ENCODE measurements at places on chromosomes 1 and 21.

DNA sequence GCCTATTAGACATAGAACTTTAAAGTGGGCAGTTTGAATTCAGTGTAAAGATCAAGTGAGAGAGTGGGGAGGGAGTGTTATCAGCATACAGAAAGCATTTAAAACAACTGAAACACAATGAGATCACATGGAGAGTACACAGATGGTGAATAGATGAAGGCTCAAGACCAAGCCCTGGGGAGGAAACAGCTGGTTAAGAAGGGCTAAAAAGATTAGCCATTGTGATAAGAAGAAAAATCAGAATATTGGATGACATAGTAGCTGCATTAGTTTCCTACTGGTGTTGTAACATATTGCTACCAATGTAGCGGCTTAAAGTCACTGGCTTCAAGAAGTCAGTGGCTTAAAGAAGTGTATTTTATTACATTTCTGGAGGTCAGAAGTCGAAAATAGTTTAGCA lies 443.4 kb upstream of the RGS18 start:
- DNase-seq: no peak

DNA sequence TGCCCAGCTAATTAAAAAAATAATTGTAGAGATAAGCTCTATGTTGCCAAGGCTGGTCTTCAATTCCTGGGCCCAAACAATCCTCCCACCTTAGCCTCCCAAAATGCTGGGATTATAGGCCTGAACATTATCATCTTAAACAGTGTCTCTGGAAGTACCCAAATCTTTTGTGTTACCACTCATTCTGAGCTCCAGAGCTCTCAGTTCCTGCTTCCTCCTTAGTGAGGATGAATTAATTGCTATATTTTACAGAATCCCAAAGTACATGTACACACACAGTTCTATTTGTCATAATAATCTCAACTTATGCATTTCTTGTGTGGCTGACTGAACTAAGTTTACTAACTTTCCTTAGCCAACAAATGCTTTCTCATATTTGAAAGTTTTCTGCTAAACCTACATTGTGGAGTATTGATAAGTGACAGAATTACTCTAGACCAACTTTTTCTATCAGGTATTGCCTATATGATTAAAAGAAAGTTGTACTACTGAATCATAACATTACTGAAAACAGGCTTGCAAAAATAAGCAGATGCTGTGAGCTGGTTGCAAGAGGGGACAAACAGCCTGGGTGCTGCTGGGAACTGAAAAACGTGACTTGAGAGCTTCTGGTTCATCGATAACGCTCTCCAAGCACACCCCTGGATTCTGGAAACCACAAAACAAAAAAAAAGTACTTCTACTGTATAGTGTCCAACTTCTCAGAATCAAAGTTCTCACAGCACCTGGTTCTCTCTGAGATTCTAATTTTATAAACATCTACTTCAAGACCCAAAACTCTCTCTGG lies 15.3 kb downstream of the VAV3 start:
- no peak for DNase-seq

DNA sequence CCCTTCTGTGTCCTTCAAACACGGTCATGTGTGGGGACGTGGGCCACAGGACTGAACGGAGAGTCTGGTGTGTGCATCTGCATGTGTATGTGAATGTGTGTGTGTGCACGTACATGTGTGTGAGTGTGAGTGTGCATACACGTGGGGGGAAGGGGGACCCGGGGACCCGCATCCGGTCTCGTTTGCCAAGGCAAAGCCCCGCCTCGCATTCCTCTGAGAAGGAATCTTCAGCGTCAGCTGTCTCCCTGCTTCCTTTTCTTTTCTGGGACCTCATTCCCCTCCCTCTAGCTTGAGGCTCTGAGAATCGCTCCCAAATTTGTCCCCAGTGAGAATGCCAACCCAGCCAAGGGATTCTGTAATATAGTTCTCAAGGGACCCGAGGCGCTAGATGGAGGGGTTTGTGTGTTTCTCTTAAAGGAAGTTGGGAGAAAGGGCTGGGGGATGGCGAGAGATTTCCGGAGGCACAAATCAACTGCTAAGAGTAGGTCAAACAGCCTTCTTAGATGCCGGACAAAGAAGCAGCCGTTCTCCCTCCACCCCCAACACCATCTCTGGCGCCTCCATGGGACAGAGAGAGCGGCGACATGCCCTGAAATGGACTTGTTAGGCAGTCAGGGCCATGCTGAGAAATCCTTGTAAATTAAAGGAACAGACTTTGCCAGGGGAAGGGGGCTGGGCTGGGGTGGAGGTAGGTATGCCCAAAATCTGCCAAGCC lies 6.6 kb downstream of the IFFO2 start:
- DNase-seq: no peak

GRCh38 chr1:229661022-229661877 lies 35.2 kb downstream of the URB2 start:
- DNase-seq: peak; percentile 65

GRCh38 chr1:184399192-184399847 lies 12.5 kb downstream of the C1orf21 start:
- DNase-seq: no peak

DNA sequence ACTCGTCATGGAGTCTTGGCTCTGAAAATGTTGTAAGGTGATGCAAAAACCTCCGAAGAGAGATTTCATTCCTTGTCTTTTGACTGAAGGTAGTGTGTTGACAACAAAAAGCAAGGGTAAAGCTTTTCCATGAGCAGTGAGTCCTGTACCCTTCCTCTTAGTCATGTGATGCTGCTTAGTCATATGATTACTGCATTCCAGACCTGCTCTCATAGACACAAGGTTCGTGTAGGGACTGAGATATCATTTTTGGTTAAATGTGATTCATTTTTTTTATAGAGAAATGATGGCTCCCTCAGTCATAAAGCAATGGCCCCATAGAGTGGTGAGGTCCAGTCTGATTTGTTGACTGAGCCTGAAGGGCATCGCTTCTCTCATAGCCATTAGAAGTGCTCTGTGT lies 9.2 kb downstream of the KCNJ6 start:
- no peak for DNase-seq

DNA sequence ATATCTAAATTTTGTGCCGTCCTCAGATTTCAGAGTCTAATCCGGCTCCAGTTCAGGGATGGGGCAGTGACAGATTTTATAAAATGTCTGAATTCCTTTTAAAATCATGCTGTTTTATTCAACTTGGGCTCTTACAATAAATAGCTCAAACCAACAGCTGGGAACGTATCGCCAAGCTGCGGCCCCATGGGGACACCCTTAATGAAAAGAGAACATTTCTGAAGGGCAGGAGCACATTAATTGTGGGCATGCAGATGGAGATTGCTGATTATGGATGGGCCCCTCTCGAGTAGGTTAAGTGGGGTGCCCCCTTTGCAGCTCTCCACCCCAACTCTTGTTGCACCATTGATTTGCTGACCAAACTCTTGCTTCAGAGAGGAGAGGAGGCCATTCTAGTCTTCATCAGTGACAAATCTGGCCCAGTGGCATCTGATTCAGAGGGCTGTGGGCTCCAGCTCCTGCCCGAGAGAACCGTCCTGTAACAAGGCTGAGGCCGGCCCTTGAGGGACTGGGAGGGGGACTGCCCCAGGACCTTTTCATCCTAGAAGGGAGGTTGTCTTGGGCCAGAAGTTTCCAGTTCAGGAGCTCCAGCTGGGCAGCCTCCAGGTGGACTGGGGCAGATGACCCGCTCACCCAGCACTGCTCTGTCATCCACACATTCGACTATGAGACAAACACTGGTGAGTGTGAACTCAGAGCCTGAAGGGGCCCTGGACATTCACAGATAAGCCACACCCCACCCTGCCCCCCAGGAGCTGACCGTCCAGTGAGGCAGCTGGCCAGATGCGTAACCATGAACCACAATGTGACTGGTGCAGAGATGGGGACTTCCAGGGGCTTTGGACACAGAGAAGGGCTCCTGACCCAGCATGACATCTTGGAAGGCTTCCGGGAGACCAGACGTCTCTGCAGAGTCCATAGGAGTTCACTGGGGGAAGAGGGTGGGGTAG lies 55.1 kb upstream of the TMEM51 start:
- DNase-seq: no peak

DNA sequence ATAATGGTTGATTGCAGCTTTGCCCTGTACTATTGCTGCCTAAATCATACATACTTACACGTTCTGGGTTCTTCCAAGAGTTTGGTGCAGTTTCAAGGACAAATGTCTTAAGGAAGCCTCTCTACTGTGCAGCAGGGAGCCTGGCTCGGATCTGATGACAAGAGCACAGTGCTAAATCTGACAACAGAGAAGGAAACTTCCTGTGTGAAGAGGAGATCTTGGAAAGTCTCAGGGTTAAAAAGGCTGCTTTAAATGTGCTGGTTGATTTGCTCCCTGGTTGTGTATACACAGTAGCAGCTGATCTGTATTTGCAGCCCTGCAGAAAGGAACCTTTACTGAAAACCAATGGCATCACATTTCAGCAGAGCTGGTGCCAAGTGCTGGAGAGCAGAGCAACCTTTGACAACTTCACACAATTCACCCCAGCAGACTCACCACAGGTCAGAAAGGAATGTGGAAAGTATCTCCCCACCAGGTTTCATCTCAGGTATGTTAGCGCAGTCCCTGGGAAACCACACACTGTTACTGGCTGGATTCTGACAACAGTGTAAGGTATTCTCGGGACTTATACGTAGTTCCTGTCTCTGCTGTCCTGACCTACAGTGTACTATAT lies 355.0 kb upstream of the ESRRG start:
- no peak for DNase-seq

GRCh38 chr1:218503102-218503501 lies 158.0 kb downstream of the TGFB2 start:
- DNase-seq: no peak

GRCh38 chr1:40057310-40058030 lies 16.9 kb downstream of the CAP1 start:
- no peak for DNase-seq

DNA sequence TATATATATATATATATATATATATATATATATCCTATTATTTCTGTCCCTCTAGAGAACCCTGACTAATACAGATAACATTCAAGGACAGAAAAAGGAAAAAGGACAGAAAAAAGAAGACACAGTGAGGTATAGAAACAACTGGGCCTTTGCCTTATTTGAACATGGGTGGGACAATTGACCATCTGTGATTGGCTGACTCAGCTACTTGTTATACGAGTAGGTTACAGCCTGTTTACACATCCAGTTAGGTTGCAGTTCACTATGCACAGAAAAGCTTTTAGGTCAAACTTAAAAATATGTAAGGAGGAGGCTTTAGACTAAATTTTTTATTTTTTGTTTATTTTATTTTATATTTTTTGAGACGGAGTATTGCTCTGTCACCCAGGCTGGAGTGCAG lies 39.8 kb upstream of the RGS8 start:
- DNase-seq: no peak

DNA sequence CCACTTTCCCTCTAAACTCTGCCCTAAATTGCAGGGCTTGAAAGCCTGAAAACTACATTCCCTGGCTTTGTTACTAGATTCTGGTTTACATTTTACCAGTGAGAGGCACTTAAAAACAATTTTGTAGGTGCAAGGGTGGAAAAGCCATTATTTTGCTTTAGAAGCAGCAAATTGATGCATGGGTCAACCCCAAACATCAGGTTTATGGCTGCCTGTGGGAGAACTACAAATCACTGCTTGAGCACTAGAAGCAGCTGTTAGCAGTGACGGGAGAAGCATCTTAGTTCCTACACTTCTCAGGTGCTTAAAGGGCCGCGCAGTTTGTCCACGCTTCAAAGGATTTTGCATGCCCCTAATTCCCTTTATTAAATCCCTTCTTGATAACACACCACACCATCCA lies 417.2 kb downstream of the PCP4 start:
- no peak for DNase-seq

GRCh38 chr1:86339014-86339812 lies 56.9 kb downstream of the ODF2L start:
- DNase-seq: peak; percentile 34

- DNase-seq: peak; percentile 64
These were observed 10.7 kb downstream of the MACF1 start for GRCh38 chr1:39214998-39215873.

GRCh38 chr1:162538815-162539431 lies 22.6 kb upstream of the UAP1 start:
- DNase-seq: no peak

DNA sequence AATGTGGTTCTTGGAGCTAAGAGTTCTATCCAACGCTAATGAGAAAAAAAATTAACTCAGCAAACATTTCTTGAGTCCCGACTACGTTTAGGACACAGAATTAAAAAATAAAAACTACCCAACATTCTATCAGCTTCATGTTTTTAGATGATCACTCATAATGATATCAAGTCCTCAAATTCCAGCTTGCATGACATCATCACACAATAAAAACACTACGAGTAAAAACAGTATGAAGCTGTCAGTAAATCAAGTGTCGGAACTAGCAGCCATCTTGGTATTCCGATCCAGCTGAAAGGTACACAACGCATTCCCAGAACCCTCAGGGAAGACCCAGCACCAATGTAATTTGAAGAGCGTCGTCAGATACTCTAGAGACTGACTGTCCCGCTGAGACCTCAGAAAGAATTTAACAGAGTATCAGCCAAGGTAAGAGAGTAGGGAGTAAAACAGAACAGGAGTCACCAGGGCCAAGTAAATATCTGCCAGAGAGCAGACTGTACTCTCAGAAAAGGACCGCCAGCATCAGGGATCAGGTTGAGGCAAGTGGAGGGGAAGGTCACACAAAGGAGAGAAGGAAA lies 57.0 kb downstream of the NRIP1 start:
- DNase-seq: no peak

DNA sequence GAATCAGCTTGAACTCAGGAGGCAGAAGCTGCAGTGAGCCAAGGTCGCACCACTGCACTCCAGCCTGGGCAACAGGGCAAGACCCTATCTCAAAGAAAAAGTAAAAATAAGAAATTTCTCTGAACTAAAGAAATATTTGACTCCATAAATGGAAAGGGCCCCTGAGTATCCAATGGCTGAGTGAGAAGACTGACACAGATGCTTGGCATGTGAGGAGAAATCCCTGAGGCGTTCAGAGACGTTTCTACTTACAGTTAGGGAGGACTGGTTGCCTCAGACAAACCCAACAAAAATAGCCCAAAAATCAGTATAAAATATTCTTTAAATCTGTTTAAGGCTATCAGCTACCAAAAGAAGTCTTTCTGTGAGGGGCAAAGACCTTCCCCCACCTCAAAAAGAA lies 3.0 kb upstream of the SUMO3 start:
- no peak for DNase-seq

GRCh38 chr1:113811156-113811887 lies 954 bp downstream of the RSBN1 start:
- no peak for DNase-seq

GRCh38 chr1:14441302-14441741 lies 157.2 kb upstream of the KAZN start:
- DNase-seq: no peak

GRCh38 chr1:35707601-35708440 lies 10.9 kb downstream of the C1orf216 start:
- peak; percentile 32 for DNase-seq

DNA sequence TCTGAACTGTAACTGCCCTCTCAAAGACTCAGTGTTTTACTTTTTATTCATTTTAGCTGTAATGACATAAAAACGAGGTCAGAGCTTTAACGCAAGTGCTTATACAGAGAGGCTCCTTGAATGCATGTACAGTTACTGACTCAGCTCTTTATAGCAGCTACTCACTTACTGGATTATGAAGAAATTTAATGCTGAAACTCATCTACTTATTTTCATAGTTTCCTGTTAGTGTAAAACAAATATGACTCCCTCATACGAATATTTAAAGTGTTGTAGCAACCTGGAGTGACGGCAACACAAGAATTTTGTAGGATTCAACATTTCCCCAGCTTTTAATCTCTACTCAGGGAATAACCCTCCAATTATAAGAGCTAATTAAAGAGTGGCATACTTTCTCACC lies 32.7 kb downstream of the ADSS2 start:
- DNase-seq: no peak
